ENCODE measurements at places on chromosomes 3 and 15.
A peak's percentile ranks its signal among the peaks of the same experiment; 100 is the strongest.

DNA sequence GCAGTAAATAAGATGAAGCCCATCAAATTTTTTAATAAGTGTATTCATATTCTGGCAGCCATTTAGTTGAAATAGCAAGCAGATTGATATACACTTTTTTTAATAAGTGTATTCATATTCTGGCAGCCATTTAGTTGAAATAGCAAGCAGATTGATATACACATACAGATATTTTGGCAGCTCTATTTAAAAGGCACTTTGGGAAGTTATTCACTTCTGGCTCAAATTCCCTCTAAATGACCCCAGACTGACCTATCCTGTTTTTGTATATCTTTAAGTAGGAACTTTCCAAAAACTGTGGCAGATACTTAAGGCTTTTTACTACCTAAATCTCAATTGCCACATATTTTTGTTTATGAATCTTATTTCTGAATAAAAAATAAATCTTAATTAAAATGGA, 122.3 kb downstream of the PLD1 start:
- no peak for DNase-seq

DNA sequence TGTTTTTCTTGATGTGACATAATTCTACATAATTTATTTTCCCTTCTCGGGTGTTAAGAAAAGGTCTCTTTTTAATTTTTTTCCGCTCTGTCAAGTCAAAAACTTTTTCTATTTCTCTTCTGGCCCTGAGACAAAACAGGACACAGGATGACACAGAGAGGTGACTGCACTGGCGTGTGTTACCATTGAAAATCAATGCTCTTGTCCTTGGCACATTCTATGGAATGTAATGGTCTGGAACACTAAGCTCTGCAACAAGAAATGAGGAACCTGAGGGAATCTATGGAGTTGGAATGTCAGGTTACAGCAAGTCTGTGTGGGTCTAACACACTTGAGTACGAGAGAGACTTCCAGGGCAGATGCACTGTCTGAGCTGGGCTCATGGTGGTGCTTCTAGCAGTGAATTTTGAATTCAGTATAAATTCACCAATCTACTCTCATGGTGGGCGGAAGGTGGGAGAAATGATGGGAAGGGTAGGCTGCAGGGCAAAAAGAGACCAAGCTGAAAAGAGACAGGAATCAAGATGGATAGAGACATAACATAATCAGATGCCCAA, 508.3 kb downstream of the TUSC7 start:
- peak; percentile 26 for DNase-seq

DNA sequence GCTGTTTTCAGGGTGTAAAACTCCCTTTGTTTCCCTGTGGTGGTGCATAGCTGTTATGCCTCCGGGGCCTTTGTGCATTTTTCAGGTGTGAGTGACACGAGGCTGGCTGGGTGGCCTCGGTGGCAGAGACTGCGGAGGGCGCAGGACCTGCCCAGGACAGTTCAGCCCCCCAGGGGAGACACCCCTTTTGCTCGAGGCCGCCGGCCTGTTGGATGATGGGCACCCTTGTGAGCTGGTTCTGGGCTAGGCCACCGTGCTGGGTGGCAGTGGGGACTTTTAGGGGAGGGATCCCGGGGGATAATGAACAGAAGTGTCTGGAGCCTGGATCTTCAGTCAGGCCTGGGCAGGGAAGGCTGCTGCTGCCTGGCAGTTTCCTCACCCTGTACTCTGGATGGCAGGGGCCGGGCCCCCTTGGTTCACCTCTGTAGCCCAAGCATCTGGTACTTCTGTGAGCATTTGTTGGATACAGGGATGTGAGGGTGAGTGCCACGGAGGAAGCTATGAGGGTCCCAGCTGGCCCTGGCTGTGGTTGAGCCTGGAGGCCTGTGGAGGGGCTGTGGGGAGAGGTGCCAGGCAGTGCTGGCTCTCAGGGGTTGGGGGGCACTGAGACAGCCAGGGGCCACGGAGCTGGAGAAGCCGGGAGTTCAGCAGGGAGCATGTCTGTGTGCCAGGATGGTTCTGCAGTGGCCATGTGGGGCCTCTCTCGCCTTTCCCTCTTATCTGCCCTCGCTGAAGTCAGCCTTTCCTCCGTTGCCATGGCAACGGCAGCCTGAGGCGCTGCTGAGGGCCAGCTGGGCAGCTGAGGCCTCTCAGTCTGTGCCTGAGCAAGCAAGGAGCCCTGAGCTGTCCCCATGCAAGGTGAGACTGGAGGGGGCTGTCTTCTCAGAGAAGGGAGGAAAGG, 49.0 kb downstream of the KY start:
- DNase-seq: peak; percentile 32

DNA sequence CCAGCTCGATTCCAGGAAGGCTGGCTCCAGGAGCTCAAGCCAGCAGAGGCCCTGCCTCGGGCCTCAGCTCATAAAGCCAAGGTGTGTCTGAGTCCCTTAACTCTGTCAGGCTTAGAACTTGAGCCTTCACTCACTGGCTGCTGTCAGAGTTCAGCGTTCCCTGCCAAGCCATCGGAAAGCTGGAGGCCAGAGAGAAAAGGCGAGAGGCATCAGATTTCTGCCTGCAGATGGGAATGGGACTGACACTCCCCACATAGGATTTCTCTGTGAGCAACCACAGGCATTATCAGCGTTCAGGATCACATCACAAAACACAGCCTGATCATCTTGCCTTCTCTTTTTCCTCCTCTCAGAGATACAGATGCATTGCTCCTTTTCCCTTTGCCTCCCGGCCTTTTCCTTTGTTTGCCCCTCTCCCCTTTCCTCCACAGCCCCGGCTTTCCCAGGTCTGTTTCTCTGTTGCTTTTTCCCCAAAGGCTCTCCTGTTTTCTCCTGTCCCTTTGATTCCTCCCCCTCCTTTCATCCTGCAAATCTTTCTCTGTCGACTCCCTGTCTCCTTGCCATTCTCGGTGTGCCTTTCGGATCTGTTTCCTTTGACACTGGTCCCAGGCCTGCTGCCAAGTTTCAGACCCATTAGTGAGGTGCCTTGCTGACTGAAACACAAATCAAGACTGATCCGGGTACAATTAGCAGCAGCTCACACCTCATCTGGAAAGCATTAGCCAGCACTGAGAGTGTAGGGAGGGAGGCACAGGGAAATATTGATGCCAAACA, 44.5 kb upstream of the BOC start:
- DNase-seq: peak; percentile 98

Measured in NCI-H446 (cell line).